ENCODE measurements at places on chromosomes 6 and 20.

DNA sequence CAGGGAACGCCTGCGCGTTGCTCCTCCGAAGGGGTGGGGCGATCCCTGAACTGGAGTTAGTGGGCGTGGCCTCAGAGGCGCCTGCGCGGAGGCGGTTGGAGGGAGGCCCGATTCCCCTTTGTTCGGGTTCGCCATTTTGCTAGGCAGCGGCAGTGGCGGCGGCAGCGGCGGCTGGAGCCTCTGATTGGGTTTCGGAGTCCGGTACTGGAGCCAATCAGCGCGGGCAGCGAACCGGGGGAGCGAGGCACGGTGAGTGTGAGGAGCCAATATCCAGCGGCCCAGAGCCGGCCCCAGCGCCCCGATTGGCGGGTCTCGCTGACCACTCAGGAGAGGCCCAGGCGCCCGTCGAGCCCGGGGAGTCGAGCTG, at the start of gene NFYA:
Gene NFYA (plus strand): TSS at position 139 of the 367 bp plus-strand sequence. CDS start 6,116 bp downstream, outside the sequence.
- no peak for DNase-seq

DNA sequence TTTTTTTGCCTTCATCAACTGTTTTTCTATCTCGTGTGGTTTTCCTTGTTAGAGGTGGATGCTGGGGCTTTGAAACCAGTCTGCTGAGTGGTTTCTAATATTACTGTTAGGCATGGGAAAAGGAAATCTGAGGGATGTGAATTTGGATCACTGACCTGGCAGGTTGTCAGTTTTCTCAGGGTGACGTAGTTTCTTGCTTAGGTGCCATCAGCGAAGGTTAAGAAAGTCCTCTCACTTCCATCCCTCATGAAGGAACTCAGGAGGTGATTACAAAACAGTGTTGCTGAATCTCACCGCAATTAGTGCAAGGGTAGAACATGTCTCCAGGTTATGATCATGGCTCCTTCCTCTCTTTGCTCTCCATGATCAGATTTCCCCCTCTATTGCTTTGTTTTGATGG, 135.9 kb downstream of the SOX4 start:
- DNase-seq = no peak

- no peak for DNase-seq
Measured at GRCh38 chr20:39290575-39290974, 328.4 kb downstream of the DHX35 start.

DNA sequence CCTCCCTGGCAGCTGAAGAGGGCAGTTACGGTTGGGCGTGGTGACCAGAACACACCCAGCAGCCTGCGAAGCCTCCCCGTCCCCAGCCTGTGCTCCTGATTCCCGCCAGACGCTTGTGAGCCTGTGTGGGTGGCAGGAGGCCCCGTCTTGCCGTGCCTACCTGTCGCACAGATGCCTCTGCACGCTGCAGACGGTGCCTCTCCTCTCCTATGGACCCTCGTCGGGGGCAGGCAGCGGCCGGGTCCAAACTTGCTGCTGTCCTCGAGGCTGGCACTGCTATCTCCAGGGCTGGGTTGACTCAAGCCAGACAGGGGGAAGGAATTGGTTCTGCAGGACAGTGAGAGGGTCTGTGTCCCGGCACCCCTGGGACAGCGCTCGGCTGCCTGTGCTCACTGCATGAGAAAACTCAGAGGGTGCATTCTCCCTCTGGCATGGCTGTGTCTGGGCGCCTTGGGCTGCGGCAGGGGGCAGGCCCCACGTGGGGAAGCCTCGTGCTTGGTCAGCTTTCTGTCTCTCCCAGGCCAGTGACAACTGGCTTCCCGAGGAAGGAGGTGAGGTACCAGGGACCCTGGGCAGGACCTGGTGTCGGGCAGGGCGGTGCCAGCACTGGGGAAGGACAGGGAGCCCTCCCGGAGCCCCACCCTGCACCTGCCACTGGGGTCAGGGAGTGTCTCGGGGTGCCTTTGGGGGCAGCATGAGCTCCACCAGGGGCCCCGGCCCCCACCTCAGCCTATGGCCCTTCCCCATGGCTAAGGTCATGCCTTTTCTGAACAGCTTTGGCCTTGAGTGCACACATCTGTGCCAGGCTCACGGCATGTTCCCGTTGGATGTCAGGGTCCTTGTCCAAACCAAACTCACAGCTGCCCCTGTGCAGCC, 127.5 kb downstream of the TAF4 start:
- DNase-seq = no peak

DNA sequence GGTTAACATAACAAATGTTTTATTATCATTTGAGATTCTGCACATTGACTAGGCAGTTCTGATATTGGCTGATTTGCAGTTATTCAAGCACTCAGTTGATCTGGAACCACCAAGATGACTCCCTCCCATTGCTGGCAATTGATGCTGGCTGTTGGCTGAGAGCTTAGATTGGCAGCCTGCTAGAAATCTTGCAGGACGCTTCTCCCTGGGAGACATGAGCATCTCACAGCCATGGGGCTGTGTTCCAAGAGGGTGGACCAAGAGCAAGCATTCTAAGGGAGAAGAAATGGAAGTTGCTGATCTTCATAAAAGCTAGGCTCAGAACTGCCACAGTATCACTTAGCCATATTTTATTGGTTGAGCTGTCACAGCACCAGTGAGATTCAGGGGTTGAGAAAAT, 233.4 kb upstream of the ID4 start:
- no peak for DNase-seq

GRCh38 chr6:96943555-96944215, 19.2 kb downstream of the KLHL32 start:
- no peak for DNase-seq

DNA sequence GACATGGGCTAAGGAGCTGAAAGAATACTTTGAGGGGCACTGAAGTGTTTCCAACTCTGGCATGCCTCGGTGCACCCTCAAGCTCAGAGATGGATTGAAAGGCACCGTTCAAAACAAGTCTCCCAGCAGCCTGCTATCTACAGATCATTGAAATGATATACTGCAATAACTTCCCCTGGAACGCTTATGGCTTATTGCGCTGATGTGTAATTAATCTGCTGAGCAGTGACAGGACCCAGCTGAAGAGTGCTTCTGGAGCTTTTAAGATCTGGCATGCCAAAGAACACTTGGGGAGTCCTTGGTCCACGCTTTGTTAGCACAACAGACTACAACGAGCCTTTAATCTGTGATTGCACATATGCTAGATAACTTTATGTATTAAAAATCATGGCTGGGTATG, 708.2 kb downstream of the PRKN start:
- DNase-seq = no peak

DNA sequence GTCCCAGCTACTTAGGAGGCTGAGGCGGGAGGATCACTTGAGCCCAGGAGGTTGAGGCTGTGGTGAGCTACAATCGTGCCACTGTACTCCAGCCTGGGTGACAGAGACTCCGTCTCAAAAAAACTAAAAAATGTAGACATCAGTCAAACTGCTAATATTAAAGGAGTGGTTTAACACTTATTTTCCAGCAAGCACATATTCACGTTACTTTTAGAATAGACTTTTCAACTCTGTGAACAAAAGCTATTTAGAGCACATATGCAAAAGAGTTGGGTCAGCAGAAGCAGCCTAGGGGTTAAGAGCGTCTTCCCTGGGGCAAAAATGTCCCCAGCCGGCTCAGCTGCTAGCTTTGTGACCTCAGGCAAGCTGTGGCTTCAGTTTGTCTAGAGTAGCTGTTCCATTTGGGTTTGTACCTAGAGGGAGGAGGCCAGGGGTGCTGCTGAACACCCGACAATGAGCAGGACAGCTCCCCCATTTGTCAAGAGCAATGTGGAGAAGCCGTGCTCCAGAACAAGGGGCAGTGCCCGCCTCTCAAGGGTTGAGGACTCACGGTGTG, 62.5 kb upstream of the PTGIS start:
- no peak for DNase-seq

GRCh38 chr6:33430991-33431879, 11.4 kb downstream of the SYNGAP1 start:
- DNase-seq = peak; percentile 15

- DNase-seq = peak; percentile 14
Measured at GRCh38 chr6:137171824-137172733, 1.4 kb downstream of the IL22RA2 start.

DNA sequence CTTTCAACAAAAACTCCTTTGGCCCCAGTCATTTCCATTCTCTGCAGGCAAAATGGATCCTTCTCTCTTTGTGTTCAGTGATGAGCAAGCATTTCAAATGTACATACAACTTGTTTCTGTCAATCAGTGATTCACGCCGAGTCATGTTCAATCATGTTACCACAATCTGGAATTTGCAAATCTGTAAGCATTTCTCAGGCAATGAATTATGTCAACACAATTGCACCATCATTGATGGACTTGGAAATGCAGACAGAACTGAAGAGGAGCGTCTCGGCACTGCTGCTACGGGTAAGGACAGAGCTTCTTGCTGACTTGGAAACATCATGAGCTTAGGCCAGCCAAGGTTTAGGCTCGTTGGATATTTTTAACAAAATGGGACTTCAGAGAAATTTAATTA, 132.8 kb upstream of the AGPAT4 start:
- peak; percentile 95 for DNase-seq

DNA sequence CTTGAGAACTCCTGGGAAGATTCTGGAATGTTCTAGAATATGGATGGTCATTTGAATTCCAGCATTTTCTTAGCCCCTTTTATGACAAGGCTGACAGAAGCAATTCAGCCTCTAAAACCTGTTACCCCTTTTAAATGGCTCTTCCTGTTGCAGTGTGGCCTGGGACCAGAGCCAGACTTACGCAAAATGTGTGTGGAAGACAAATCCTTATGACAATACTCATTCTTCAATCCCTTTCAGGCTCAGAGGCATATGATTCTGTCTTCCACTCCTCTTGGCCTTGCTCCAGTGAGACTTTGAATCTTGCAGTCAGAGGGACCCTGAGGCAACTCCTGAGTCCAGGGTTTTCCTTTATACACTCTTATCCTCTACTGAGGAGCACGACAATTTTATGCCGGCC, 287.0 kb downstream of the CLIC5 start:
- DNase-seq = no peak

- DNase-seq = no peak
Measured at GRCh38 chr6:146258206-146258605, 229.3 kb downstream of the GRM1 start.

GRCh38 chr20:4821590-4821989, 99.9 kb downstream of the PRND start:
- no peak for DNase-seq

- DNase-seq = no peak
Measured at GRCh38 chr6:119614138-119614537, 264.6 kb upstream of the MAN1A1 start.

GRCh38 chr6:64040113-64040512, 404.5 kb downstream of the PHF3 start:
- no peak for DNase-seq

DNA sequence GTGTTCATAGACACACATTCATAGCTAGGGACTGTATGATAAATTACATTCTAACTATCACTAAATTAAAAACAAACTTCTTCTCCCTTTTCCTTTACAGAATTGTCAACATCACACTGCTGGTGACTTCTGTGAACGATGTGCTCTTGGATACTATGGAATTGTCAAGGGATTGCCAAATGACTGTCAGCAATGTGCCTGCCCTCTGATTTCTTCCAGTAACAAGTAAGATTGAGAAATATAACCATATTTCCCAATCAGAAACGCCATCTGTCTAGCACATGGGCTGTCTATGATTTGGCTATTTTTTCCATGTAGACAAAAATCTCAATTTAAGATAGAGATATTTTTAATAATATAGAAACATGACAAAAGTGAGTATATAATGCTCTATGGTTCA, 367.7 kb downstream of the ARHGAP18 start:
- no peak for DNase-seq

GRCh38 chr6:120274547-120274946, 925.0 kb upstream of the MAN1A1 start:
- no peak for DNase-seq

DNA sequence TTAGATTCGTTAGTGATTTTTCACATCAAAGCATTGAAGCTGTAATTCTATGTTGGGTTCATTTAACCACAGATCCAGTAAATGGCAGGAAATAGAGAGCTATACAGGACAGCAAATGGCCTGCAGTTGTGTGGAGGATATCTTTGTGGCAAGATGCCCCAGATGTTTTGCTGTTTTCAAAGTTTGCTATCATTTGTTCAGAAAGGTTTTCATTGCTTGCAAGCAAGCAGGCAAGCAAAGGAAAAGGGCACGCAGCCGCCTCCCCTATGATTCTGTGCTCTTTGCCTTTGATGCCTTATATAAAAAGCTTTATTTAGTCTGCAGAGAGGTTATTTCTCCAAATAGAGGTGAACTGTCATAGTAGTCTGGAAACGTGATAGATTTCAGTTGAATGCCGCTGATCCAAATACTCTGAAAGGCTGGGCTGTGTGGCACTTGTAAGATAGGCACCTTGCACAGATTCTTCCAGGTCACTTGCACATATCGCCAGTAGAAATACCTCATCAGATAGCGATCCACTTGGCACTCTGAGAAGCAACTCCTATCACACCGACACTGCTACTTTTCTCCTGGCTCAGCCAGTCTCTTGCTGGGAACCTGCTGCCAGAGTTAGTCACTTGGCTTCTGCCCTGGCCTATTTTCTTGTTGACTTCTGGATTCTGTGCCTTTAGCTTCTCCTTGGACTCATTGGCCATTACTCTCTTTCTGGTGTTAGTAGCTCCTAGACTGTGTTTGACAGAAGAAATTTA, 66.4 kb downstream of the UTRN start:
- DNase-seq = no peak

GRCh38 chr20:20892328-20892727, 179.9 kb upstream of the RALGAPA2 start:
- no peak for DNase-seq

DNA sequence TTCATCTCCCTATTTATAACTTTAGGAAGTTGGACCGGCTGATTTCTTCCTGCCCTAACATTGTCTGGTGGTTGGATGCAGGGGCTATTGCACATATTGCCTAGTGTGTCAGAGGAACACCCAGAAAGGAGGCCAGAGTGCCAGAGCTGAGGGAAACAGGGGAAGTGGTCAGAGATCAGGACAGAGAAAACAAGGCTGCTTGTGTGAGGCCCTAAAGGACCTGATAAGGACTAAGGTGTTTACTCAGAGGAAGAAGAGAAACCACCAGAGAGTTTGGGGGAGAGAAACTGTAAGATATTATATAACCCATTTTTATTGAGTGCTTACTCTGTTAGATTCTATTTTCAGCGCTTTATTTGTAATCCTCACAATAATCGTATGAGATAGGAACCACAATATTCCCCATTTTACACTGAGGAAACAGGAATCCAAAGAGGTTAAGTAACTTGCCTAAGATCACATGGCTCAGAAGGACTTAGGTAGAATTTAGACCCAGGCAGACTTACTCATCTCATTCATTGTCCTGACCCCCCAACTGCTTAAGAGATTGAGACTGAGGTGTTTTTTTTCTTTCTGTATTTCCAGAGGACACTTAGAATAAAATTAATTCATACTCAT, 54.0 kb upstream of the REV3L start:
- no peak for DNase-seq

DNA sequence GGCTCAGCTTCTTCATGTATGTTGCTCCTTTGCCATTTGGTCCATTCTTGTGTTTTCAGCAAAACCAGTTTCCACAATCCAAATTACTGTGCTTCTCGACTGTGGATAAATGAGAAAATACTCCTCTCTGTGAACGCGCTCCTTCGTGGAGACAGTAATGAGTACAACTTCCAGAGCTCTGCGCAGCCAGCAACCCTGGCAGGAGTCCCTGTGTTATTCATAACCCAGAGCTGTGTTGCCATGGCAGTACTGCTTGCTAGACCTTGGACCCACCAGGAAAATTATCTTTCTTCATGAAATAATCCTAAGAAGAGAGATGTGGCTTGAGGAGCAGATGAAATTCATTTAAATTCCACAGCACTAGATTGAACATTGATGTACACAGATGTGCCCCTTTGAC, 73.7 kb downstream of the SLC22A3 start:
- DNase-seq = no peak

GRCh38 chr20:34642009-34642408, 34.9 kb downstream of the PIGU start:
- DNase-seq = no peak
